ENCODE measurements at places on chromosomes 13 and 19. TPM values are rescaled to one million over a fixed set of nuclear protein-coding genes. Genes with fewer than 3 reads are reported as not detected.

- DNase-seq: no peak
These were observed 34.3 kb upstream of the TNFSF11 start for GRCh38 chr13:42539670-42540069.

- no peak for DNase-seq
These were observed 226.4 kb downstream of the COG6 start for GRCh38 chr13:39881887-39882286.

Gene GRK1
- total RNA-seq: 0.06 TPM

Gene CEACAM7
- total RNA-seq: not detected

GRCh38 chr19:48398375-48399235 lies 5.1 kb downstream of the GRIN2D start:
- no peak for DNase-seq

Gene LRG1
- total RNA-seq: 0.35 TPM

DNA sequence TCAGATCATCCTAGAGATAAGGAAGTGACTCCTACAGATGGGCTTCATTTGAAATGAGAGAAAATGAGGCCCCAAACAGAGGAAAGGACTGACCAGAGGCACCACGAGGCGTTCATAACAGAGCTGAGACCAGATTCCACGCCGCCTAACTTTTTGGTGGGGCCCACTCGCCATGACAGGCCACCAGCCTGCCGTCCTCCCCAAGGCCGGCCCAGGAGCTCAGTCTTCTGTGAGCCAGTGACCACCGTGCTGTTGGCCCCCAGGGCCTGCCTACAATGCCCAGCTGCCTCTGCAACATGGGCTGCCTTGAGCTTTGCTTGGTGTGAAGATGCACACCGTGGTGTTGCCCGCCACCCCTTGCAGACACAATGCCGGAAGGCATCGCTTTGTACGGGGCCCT lies 40.5 kb downstream of the TSHZ3 start:
- no peak for DNase-seq

GRCh38 chr13:28408235-28408848 lies 86.6 kb downstream of the FLT1 start:
- no peak for DNase-seq

- no peak for DNase-seq
These were observed 44.9 kb downstream of the C13orf46 start for GRCh38 chr13:113928685-113929627.

Gene LRCH1
- 11.9 TPM for total RNA-seq

- DNase-seq: no peak
These were observed 5.2 kb downstream of the INSR start for GRCh38 chr19:7288977-7289376.
